ENCODE measurements at places on chromosomes 1 and 21.

DNA sequence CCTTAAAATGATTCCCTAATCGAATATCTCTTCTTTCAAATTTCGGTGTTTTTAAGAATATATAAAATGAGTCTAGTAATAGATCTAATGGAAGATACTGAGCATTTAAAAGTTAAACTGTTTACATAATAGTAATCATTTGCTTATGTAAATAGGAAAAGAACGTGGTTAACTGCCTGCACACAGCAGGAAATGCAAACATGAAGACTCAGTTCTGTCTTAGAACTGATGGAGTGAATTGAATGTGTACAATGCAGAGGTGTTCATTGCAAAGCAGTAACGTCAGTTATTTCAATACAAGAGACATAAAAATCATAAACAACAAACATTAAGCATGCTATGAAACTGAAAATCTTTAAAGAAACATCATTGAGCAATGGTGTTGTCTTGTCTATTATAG, 359.4 kb upstream of the ADAMTS5 start:
- DNase-seq: no peak

DNA sequence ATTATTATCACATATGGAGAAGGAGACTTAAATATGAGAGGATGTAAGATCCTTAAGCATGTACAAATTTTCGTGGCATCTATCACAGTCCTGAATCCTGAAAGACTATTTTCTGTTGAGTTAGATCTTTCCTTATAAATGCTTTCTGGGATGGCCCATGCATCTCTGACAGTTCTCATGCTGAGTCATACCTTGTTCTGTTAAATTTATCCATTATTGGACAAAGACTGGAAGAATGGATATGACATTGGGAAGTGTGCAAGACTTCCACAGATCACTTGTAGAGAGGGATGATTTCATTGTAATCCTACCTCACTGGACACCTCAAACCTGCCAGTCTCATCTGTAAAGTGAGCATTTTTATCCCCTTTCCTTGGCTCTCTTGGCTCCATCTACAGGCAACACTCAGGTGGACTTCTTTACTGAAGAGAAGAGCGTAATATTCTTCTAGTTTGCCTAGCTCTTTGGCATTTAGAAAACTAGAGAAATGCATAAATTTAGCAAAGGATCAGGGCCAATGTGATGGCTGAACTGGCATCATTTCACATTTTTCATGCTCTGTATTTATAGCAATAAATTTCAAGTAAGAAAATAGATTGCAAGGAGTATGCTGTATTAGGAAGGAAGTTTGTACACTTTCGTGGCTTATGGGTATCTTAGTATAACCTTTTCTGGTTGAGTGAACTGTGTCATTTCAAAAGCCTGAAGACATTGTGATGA, 128.2 kb downstream of the NFIA start:
- no peak for DNase-seq

DNA sequence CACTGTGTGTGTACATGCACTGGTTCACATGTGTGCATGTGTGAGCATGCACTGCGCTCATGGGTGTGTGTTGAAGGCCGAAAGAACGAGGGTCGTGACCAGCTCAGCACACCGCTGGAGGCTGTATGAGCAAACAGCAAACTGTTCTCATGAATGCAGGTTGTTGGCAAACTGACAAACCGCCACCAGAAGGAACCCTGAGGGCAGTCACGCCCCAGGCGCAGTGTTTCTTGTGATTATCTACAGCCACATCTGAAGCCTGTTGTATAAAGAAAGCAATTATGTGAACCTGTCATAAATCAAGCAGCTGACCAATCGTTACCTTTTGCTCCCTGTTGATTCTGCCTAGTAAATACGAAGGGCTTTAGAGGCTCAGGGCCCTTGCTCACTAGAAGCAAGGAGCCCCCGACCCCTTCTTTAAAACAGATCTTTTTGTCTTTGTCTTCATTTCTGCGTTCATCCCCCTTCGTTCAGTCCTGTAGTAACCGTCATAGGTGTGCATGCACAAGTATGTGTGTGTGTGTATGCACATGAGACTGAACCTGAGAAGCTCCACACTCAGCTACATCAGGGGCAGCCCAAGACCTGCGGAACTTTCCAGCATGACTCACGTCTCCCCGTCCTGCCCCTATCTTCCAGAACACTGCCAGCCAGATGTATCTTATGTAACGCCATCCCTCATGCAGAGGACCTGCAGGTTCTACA, 16.8 kb upstream of the RIPK4 start:
- DNase-seq: peak; percentile 75

- no peak for DNase-seq
Observed at GRCh38 chr1:180544050-180544449, 14.7 kb upstream of the OVAAL start.

- no peak for DNase-seq
Observed at GRCh38 chr1:192620071-192620635, 15.8 kb upstream of the RGS13 start.

GRCh38 chr1:91891454-91891853, 5.5 kb upstream of the TGFBR3 start:
- DNase-seq: no peak

DNA sequence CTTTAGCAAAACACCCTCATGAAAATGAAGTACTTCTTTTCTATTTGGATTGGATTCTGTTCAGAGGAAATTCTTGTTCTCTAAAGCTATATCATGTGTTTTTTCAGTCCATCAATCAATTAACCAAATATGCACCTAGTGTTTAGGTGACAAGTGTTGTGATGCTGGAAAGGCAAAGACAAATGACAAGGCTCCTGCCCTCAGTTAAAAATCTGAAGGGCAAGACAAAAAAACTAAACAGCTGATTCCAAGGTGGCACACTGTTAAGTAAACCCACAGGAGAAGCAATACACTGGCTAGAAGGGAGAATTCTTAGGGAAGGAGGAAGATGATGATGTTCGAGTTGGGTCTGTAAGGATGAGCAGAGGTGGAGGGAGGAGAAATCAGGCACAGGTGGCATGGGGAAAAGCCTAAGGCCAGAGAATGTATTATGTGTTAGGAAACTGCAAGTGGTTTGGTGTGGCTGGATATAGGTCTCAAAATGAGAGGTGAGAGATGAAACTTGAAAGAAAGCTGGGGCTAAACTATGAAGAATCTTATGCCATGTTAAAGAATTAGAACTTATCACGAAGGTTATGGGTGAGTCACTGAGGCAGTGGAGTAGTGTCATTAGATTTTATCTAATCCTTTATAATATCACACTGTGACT, 51.8 kb upstream of the GFI1 start:
- DNase-seq: no peak

DNA sequence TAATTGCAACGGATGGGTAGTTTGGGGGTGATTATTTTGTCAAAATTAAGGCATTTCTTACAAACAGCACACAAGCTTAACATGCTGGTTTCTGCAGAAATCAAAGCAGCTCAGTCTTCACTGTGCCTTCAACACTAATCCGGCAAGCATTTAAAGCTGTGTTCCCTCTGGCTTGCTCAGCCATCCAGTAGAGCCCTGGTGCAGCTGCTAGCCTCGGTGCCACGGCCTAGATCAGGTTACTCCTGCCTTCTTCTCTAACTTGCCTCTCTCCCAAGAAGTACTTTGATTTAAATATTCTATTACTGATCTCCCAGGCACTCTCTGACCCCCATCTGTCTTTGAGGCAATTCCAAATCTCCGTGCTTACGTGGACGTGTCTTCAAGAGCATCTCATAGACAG, 85.6 kb downstream of the GREM2 start:
- no peak for DNase-seq

GRCh38 chr1:23177438-23178380, 9.1 kb upstream of the LUZP1 start:
- peak; percentile 64 for DNase-seq

DNA sequence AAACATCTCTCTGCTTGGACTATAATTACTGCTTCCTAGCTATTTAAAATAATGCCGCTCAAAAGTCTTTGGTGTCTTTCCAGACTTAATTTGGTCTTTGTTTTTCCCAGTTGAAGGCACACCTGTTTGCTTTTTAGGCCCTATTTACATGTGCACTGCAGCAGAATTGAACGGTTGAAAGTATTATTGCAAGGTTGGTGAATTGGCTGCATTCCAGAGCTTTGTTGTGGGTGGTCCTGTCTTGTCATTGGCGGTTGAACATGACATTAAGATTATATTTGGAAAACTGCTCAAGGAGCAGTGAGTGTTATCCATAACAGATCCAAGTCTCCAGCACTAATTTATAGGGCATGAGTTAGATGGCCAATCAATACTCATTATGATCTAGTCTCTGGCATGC, 656.3 kb downstream of the PTPRC start:
- DNase-seq: no peak

GRCh38 chr1:6962996-6963911, 178.0 kb downstream of the CAMTA1 start:
- no peak for DNase-seq

GRCh38 chr1:171457412-171457811, 27.9 kb upstream of the PRRC2C start:
- no peak for DNase-seq

DNA sequence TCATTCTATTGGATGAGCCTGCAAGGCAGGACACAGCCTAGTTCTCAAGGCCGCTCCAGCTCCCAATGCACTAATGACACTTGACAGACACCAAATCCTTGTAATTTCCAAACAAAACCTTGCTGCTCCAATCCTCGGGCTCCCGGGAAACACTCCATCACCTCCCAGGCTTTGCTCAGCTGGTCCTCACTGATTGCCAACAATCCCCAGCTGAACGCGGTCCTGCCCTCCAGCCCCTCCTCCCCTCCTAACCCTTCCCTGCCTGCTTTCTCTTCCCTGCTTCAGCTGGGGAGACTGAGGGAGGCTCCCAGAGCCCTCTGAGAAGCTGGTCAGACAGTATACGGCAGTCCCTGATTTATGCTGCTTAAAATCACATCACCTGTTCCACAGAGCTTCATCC, 114.4 kb upstream of the TNR start:
- no peak for DNase-seq

- peak; percentile 17 for DNase-seq
Observed at GRCh38 chr1:224644553-224645154, 28.5 kb downstream of the CNIH3 start.

- no peak for DNase-seq
Observed at GRCh38 chr21:16709866-16710550, 802.8 kb upstream of the CXADR start.

DNA sequence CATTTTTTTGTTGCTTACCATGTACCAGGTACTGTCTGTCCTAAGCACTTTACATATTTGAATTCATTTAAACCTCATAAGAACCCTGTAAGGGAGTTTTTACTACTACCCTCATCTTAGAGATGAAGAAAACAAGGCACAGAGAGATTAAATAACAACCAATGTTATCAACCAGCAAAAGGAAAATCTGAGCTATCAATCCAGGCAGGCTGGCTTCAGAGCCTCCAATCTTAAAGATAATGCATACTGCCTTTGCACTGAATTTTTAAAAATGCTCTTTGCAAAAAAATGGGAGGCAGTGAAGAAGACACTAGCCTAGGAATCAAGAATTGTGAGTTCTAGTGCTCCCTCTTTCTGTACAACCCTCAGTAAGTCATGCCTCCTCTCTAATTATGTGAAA, 18.7 kb downstream of the NDC1 start:
- DNase-seq: no peak

GRCh38 chr21:23398726-23399125, 2208.6 kb downstream of the MRPL39 start:
- DNase-seq: no peak

DNA sequence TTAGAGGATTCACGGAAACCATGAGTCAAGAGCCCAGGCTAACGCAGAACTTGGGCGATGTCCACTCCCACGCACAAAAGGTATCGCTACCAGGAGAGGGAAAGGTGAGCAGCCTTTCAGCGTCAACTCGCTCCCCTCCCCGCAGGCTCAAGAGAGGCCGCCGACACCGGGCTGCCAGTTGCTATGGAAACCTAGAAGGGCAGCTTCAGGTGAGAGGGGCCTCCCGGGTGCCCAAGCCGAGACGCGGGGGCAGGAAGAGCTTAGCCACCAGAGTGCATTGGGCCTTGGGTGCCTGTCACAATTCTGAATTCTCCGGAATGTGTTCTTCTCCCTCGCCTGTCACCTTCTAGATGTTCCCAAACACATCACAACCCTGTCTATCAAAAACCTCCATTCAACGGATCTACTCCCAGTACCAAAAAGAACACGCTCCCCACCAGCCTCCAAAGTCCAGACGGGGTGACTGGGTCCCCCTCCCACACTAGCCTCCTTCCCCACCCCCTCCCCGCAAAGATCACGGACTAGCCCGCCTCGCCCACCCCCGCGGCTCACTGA, 694 bp downstream of the MEAF6 start:
- no peak for DNase-seq

DNA sequence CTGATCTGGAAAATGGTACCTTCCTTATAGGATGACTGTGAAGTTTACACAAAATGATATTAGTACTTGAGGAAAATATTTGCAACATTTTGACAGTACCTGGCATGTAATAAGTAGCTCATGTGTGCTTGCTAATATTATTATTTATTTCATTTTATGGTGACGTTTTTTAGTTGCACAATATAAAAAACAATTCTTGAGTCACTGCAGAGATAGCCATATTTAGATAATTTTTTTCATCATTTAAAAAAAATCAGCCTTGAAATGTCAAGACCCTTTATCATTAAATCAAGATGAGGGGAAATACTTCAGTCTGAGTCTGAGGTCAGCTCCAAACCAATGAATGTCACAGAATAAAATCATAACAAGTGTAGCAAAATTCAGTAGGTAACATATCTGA, 196.8 kb upstream of the RUNX1 start:
- no peak for DNase-seq

- DNase-seq: no peak
Observed at GRCh38 chr1:167752219-167752985, 30.6 kb downstream of the MPZL1 start.

DNA sequence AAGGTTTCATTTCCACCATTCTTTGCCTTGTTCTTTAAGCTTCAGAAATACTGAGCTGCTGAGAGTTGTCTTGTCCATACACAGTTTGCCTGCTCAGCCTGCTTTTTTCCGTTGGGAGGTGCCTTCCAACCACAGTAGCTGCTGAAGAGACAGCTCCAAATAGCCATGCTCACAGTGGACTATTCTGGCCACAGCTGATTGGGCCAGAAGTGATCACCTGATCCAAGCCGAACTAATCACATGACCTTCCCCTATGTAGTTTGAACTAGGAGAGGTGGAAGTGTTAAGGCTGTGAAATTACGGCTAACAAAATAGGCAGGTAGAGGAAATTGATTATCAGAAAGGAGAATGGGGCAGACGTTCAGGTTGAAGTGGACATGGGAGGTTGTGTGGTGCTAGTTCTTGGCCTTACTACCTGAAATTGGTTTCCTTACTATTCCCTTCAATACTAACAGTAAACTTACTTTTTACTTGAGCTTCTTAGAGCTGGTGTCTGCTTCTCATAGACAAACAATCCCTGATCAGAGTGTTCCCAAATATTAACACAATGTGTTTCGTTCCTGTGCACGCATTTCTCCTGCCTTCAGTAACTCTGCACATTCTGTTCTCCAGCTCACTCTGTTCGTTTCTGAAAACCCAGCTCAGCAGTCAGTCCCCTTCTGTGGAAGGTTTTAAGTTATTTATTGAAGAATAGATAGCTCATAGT, 136.1 kb downstream of the RWDD3 start:
- DNase-seq: peak; percentile 59

GRCh38 chr1:79501153-79501552, 494.6 kb upstream of the ADGRL4 start:
- DNase-seq: no peak

- DNase-seq: peak; percentile 67
Observed at GRCh38 chr1:91827087-91827458, 58.9 kb downstream of the TGFBR3 start.

Data from prostate gland (tissue), 2 donors.